ENCODE measurements at places on chromosomes 7 and 10.

DNA sequence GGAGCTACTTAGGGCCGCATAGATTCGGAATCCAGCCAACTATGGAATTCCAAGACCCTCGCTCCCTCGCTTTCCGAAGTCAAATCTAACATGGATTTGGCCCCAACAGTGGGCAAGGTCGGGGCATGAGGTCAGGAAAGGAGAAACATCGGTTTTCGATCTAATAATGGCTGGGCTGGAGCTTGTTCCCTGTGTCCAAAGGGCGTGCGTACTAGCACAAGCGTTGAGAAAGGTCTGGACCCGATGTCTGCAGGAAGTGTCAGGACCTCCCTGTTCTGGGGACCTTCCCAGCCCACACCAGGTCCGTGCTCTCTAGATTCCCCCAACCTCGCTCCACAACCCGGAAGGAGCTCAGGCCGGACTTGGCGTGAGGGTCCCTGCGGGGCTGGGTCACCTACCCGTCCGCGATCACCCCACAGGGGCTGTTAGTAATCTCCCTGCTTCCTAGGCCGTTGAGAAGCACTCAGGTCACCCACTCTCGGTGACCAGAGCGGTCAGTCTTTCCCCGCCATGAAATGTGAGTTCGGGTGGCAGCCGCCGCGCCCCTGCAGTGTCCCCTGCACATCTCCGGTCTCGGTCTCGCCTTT is 4.8 kb downstream of the FEZF1 start:
- DNase-seq = no peak

GRCh38 chr10:29387269-29387668 is 98.4 kb downstream of the LYZL1 start:
- no peak for DNase-seq

GRCh38 chr10:80501913-80502521 is 35.7 kb upstream of the SH2D4B start:
- no peak for DNase-seq

DNA sequence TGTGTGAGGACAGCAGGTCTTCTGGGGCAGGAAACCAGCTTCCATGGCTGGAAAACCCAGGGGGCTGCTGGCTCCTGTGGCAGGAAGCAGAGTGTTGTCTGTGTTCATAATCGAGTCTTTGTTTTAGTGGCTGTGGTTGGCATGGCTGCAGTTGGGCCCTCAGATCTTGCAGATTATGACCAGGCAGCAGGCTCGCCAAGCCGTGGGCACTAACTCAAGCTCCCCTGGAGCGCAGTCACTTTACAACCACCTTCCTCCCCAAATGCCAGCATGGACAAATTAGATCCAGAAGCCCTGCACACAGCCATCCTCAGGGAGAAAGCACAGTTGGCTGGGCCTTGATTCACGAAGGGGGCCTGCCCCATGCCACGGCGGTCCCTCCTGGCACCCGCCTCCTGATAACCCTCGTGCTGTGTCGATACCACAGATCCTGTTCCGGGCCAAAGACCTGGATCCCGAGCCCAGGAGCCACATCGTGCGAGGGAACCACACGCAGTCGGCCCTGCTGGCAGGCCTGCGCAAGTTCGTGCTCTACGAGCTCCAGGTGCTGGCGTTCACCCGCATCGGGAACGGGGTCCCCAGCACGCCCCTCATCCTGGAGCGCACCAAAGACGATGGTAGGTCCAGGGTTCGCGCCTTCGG is 552.5 kb upstream of the FOXK1 start:
- no peak for DNase-seq

DNA sequence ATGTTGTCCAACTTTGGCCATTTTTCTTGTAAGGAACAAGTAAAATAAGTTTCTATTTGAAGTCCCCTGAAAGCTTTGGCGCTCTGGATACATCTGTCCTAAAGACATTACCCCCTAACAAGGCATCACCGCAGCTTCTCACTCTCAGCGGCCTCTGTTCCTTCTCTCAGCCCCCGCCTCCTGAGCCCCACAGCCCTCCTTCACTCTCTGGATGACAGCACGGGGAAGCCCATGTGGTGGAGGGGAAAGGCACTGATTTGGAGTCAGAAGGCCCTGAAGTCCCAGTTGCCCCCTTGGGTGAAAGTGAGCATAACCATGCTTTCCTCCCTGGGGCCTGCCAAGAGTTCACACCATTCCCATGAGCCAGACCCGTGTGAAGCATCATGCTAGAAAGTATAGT is 4.6 kb downstream of the H2BK1 start:
- no peak for DNase-seq

DNA sequence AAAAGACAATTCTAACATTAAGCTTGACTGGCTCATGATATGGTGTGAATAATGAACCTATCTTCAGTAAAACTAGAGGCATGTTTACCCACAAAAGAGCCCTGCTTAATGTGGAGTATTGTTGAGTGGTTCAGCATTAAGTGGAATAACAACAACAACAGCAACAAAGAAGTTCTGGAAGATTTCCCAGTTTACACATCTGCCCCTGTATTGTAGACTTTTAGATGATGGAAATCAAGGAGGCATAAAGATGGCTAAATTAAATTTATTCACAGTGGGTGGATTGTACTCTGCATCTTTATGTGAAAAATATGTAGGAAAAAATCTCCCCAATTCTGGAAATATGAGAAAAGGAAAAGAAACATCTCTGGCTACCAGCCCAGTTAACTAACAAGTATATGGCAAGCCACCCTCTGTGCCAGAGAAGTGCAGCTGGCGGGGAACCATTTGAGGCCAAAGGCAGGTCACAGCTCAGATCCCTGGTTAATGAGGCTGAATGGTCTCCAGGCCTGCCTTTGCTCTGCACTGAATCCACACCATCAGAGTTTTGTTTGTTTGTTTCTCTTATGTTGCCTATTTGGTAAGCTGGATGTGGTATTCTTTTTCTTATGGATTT is 186.0 kb downstream of the SEMA3D start:
- no peak for DNase-seq

- DNase-seq = peak; percentile 36
These were observed 139.2 kb upstream of the PRR15 start for GRCh38 chr7:29424295-29424983.

- DNase-seq = no peak
These were observed 583.7 kb downstream of the GATA3 start for GRCh38 chr10:8638088-8638672.

DNA sequence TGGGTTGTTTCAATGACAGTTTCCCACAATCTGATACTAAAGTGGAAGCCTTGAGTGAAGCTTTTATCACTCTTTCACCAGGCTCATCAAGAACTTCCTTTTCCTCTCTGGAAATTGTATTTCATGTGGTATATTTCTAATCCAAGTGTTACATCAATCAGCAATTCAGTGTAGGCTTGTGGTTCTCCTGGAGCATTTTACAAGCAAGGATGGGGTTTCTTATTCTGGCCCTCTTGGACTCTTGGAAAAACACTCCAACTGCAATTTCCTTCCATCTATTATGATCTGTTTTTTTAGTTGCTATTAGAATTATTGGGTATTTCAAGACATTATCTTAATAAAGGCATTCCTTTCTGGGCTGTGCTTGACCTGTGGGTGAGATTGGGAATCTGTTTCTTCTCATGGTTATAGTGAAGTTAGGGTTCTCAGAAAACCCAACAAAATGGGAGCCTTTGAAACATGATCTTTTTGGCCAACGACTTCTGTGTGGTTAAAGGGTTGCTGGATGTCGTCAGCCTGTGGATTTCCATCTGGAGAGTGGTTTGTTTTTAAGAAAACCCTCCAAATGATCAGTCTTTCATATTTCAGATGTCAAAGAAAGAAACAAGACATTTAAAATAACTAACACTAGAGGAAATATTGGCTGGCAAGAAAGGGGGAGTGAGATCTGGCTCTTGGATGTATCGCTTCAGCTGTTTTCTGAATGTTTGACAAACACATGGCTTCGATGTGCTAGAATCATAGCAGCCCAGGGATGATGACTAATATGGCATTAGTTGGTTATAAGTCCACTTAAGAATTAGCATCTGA is 540.2 kb downstream of the LRMDA start:
- DNase-seq = peak; percentile 59

DNA sequence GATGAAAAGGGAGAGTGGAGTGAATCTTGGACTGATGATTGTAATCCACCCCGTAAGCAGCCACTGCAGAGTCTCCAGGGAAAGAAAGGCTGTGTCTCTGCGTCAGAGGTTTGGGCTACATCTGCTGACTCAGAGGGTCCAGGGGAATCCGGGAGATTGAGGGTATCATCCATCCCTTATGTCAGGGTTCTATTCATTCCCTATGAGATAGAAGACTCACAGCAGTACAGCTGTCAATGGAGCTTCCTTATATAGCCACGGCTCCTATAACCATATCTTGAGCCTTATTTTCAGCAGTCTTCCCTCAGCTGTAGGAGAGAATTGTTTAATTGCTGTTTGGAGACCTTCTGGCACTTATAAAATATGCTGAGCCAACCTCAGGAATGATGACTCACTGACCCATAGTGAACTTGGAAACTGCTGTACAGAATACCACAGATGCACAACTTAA is 558.2 kb upstream of the PFKP start:
- peak; percentile 38 for DNase-seq

DNA sequence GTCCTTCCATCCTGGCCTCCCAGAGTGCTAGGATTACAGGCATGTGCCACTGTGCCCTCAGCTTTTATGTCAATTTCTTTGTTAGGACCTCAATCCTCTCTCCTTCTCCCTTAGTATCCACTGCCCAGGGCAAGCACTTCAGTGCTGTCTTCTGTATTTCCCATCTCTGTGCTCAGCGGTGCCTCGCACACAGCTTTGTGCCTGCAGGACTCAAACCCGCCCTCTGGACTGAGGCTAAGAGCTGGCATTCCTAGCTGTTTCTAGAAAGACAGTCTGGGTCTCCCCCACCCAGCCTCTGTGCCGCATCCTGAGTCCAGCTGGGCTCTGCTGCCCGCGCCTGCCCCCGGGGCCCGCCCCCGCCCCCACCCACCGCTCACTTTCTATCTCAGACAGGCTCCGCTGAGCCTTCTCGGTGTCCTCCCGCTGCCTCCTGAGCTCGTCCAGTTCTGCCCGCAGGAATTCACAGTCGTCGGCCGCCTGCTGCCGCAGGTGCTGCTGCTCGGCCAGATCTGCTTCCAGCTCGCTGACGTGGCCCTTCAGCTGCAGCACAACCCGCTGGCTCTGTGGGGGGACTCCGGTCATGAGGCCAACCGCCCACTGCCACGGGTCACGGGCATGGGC is 67.3 kb downstream of the SPDYE5 start:
- no peak for DNase-seq

- no peak for DNase-seq
These were observed 66.1 kb upstream of the JCAD start for GRCh38 chr10:30125496-30125895.

DNA sequence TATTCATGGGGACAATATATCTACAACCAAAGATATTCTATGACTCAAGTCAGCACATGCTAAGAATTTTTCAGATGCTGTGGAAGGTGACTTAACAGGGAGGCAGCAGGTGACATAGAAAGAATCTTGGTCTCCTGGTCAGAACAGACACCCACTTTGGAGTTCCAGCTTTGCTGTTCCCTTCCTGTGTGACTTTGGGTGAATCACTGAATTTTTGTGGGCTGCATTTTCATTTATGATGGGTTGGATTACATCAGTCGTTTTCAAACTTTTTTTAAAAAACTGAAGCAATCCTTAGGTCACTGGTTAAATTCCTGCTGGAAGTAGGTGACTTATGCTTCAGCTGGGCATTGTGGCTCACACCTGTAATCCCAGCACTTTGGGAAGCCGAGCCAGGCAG is 24.9 kb downstream of the RGR start:
- DNase-seq = peak; percentile 69
